ENCODE measurements at places on chromosomes 3 and 15.
A peak's percentile ranks its signal among the peaks of the same experiment; 100 is the strongest.

- H3K27me3 ChIP-seq, result no peaks in the 10 kb centered on the region
- no peaks in the 10 kb centered on the region for H3K4me1 ChIP-seq
- H3K4me3 ChIP-seq, result no peak overlapping the region
- no peaks in the 10 kb centered on the region for H3K36me3 ChIP-seq
- H3K27ac ChIP-seq, result no peak overlapping the region
- DNase-seq, result no peak
These were observed 34.6 kb downstream of the MCTP2 start for GRCh38 chr15:94265982-94266381.

- no peaks in the 10 kb centered on the region for H3K27me3 ChIP-seq
- H3K4me1 ChIP-seq, result no peaks in the 10 kb centered on the region
- H3K36me3 ChIP-seq, result peaks cover 13% of the 10 kb centered on the region
- no peak overlapping the region for H3K27ac ChIP-seq
- DNase-seq, result peak; percentile 50
- no peak overlapping the region for H3K4me3 ChIP-seq
These were observed 418.3 kb downstream of the OTOL1 start for GRCh38 chr3:161914703-161915417.

- H3K27ac ChIP-seq, result no peak overlapping the region
- no peaks in the 10 kb centered on the region for H3K27me3 ChIP-seq
- peaks cover 22% of the 10 kb centered on the region for H3K36me3 ChIP-seq
- peaks cover 9% of the 10 kb centered on the region for H3K4me1 ChIP-seq
- H3K4me3 ChIP-seq, result no peak overlapping the region
These were observed 196.0 kb downstream of the LRTM1 start for GRCh38 chr3:54731732-54732445.

DNA sequence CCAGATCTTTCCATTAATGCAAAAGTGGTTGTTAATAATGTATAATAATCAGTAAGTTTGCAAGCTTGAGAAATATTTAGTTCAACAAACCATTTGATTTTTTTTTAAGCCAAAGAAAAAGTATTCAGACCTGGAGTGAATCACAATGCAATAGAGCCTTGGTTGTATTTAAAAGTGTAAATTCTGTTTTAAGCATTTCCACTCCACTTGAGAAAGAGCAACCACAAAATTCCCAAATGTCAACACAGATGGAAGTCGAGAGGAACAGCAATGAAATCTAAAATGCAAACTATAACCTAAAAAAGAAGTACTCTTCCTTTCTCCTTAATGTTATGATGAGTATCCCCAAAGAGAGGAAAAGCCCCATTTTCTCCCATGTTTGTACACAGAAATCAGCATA lies 20.2 kb downstream of the GBE1 start:
- H3K4me1 ChIP-seq, result no peaks in the 10 kb centered on the region
- H3K27ac ChIP-seq, result no peak overlapping the region
- no peaks in the 10 kb centered on the region for H3K36me3 ChIP-seq
- DNase-seq, result no peak
- no peaks in the 10 kb centered on the region for H3K27me3 ChIP-seq

- DNase-seq, result no peak
- H3K27me3 ChIP-seq, result no peaks in the 10 kb centered on the region
- H3K27ac ChIP-seq, result no peak overlapping the region
- H3K4me3 ChIP-seq, result no peak overlapping the region
- no peaks in the 10 kb centered on the region for H3K4me1 ChIP-seq
These were observed 166.2 kb upstream of the VEPH1 start for GRCh38 chr3:157669416-157669815.

- no peak overlapping the region for H3K4me3 ChIP-seq
- no peak for DNase-seq
- H3K27ac ChIP-seq, result no peak overlapping the region
- H3K36me3 ChIP-seq, result no peaks in the 10 kb centered on the region
- H3K27me3 ChIP-seq, result no peaks in the 10 kb centered on the region
These were observed 34.8 kb downstream of the SRGAP3 start for GRCh38 chr3:9214599-9214998.

DNA sequence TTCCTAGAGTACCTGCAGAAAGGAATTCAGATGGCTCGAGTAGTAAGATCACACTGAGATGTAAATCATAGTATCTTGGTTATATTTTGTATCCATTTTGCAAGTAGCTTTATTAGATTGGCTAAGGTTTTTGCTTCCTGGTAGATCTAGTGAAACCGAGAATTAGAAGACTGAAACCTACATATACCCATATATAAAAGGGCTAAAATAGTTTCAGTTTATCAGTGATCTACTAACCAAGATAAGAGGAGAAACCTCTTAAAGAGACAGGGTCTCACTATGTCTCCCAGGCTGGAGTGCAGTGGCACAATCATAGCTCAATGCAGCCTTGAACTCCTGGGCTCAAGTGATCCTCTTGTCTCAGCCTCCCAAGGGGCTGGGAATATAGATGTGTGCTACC lies 135.3 kb downstream of the PCCB start:
- DNase-seq, result no peak
- no peaks in the 10 kb centered on the region for H3K36me3 ChIP-seq
- no peaks in the 10 kb centered on the region for H3K27me3 ChIP-seq

DNA sequence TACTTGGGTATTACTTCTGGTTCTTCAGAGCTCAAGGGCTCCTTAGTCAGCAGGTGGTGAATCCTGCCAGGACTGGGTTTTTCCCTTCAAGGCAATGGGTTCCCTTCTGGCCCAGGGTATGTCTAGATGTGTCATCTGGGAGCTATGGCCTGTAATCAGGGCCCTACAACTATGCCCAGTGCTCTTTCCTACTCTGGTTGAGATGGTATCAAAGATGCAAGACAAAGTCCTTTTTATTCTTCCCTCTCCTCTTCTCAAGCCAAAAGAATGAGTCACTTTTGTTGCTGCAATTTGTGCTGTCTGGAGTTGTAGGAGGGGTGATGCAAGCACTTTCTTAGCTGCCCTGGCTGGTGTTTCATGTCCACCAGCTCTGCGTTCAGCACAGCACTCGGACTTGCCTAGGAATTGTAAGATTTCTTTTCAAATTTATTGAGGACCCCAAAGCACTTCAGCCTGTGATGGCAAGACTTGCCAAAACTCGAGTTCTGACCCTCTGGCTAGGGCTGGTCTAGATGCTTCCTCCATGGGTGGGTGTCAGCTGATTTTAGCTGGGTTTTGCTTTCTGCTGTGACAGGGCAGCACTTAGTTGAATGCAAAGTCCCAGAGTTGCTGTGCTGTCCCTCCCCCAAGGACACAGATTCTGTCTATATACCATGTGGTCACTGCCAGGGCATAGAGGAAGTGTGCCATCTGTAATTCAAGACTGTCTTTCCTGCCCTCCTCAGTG lies 129.2 kb upstream of the CBLB start:
- no peak for DNase-seq
- H3K36me3 ChIP-seq, result no peaks in the 10 kb centered on the region
- no peak overlapping the region for H3K4me3 ChIP-seq

GRCh38 chr3:129567176-129567705 lies 24.3 kb downstream of the H1-8 start:
- no peak overlapping the region for H3K27ac ChIP-seq
- DNase-seq, result no peak
- no peaks in the 10 kb centered on the region for H3K36me3 ChIP-seq

- no peak overlapping the region for H3K4me3 ChIP-seq
- H3K27me3 ChIP-seq, result no peaks in the 10 kb centered on the region
- DNase-seq, result no peak
- peaks cover 28% of the 10 kb centered on the region for H3K36me3 ChIP-seq
- H3K27ac ChIP-seq, result no peak overlapping the region
- H3K4me1 ChIP-seq, result no peaks in the 10 kb centered on the region
These were observed 55.2 kb downstream of the CAPN7 start for GRCh38 chr3:15261274-15261673.

GRCh38 chr3:58496206-58496857 lies 4.4 kb downstream of the KCTD6 start:
- no peak overlapping the region for H3K27ac ChIP-seq
- H3K36me3 ChIP-seq, result peaks cover 23% of the 10 kb centered on the region
- peaks cover 10% of the 10 kb centered on the region for H3K4me1 ChIP-seq
- no peak for DNase-seq

DNA sequence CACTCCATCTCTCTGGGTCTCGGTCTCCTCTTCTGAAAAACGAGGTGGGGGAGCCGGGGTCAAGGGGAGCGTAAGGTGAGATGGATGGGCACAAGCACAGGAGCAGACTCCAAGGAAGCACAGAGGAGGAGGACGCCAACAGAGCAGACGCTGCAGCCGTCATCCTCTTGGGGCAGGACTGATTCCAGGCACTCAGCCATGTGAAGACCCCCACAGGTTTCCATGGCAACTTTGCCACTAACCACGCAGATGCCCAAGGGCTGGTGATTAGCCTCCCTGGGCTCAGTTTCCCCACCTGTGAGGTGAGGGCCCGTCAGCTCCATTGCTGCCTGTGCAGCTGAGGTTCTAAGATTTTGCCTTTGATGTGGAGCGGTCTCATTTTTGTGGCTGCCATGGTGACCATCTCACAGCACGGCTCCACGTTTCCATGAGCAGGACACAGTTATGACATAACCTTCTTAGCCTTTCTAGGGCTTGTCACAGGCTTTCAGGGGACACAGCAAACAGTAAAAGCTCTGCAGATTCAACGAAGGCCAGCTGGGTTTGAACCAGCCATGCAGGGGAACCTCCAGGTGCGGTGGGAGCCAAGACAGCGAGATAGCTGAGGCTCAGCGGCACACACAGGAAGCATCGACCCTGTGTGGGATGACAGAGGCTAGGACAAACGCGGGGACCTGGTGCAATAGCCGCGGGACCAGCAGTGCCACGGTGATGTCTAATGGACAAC lies 170.3 kb downstream of the NUP210 start:
- no peak overlapping the region for H3K4me3 ChIP-seq
- no peak overlapping the region for H3K27ac ChIP-seq
- H3K4me1 ChIP-seq, result no peaks in the 10 kb centered on the region
- no peaks in the 10 kb centered on the region for H3K27me3 ChIP-seq
- no peak for DNase-seq

GRCh38 chr15:34987609-34988026 lies 469 bp downstream of the ZNF770 start:
- peaks cover 2% of the 10 kb centered on the region for H3K4me1 ChIP-seq
- no peak for DNase-seq
- H3K36me3 ChIP-seq, result peaks cover 43% of the 10 kb centered on the region
- H3K4me3 ChIP-seq, result peak overlapping the region; percentile 98
- H3K27ac ChIP-seq, result no peak overlapping the region

DNA sequence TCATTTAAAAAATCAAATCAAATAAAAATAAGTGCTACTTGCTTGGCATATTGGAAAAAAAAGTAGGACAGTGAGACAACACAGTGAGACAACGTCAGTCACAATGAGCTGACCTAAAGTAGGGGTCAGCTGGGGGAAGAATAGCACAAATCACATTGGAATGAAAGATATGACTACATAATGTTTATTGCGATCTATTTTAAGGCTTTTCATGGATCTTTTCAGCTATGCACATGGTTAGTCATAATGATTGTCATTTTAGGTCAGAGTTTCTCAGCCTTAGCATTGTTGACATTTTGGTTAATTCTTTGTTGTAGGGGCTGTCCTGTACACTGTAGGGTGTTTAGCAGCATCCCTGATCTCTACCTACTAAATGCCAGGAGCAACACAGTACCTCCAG lies 44.5 kb downstream of the CMSS1 start:
- no peaks in the 10 kb centered on the region for H3K27me3 ChIP-seq
- peaks cover 6% of the 10 kb centered on the region for H3K36me3 ChIP-seq
- DNase-seq, result no peak
- H3K27ac ChIP-seq, result no peak overlapping the region

DNA sequence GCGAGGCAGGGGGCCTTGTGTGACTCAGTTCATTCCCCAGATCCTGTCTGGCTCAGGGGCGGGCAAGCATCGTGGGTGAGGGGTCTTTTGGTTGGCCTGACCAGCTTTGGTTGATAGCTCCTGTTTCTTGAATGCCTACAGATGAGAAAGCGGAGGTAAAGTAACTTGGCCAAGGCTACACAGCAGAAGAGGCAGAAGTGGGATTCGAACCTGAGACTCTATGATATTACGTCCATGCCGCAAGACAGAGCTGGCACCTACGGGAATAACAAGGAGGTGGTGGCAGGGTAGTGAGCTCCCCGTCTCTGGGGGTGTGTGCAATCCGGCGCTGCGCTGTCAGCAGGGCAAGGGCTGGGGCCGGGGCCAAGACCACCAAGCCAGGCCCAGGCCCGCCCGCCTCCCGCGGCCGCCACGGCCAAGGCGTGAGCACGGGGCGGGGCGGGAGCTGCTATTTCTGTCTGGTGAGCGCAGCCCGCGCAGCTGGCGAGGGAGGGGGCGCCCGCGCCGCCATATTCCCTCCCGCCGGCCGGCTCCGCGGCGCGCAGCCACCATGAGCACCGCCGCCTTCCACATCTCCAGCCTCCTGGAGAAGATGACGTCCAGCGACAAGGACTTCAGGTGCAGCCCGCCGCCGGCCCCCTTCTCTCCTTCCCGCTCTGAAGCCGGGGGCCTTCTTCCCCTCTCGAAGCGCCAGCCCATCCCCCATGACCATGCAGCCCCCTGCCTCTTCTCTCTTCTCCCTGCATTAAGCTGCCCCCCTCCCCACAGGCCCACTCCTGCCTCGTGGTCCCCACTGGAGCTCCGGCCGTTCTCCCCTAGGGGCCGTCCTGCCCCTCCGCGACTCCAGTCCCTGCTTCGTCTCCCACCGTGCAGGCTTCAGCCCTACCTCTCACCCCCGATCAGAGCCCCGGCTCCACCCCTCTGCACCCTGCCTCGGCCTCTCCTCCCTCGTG lies at the start of gene CAND2:
Gene CAND2, plus strand, starts transcription at position 510 of the 953 bp plus-strand sequence. Its CDS starts 41 bp downstream, at position 551.
- peak within 1 kb of the TSS; percentile 88 for H3K4me3 ChIP-seq
- peak; percentile 56 for DNase-seq
- H3K4me1 ChIP-seq, result 0 out of 2 replicates have a peak, but pooled peaks cover 2% of the 10 kb centered on the region
- H3K36me3 ChIP-seq, result no peaks in the 10 kb centered on the region
- H3K27ac ChIP-seq, result no peak within 1 kb of the TSS
- H3K27me3 ChIP-seq, result no peaks in the 10 kb centered on the region

DNA sequence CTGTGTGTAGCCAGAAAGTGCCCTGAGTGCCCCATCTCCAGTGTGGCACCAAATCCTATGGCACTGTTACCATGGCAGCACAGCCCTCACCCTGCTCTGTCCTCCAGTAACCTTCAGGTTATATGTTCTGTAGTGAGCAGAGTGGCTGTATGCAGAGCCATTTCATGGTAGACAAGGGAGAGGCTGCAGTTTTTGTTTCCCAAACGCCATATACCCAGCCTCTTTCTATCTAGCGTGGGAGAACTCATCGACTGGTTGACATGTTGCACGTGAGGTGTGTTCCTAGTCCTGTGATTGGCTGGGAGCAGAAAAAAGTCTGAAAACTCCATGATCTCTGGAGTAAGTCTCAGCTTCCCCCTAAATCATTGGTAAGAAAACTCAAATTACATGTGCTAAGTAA lies 2.0 kb downstream of the SIDT1 start:
- no peak for DNase-seq
- no peaks in the 10 kb centered on the region for H3K4me1 ChIP-seq
- no peak overlapping the region for H3K27ac ChIP-seq
- no peak overlapping the region for H3K4me3 ChIP-seq
- H3K36me3 ChIP-seq, result no peaks in the 10 kb centered on the region

Measured in H9 (cell line).